ENCODE measurements at places on chromosomes 6 and 20.

DNA sequence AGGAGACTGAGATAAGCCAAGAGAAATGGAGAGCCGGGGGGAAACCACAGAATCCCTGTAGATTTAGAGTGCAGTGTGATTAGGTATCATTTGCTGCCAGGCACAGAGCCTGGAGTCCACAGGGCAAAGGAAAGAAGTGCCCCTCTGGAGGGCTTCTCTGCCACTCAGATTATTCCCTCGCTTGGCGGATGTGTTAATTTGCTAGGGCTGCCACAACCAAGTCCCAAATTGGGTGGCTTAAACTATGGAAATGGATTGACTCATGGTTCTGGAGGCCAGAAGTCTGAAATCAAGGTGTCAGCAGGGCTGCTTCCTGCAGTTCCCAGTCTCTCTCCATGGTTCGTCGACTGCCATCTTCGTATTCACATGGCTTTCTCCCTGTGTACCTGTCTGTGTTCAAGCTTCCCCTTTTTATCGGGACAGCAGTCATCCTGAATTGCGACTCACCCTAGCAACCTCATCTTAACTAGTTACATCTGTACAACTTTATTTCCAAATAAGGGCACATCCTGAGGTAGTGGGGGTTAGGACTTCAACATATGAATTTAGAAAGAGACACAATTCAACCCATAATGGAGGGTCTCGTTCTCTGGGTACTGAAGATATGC is 122.2 kb downstream of the ANKRD60 start:
- no peak for DNase-seq

DNA sequence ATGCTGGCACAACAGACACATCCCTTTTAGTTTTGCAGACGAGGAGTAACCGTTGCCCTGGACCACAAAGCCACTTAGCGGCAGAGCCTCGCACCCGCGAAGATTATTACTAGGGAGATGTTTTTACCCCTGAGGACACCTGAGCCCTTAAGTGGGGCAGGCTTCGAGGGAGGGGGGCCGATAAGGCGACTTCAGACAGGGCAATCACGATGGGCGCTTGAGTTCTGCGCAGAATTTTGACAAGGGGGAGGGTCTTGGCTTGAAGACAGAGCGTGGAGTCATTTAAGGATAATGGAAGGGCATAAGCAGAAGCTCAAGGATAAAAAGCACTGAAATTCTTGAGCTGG is 650 bp upstream of the TTK start:
- no peak for DNase-seq

- no peak for DNase-seq
Measured at GRCh38 chr20:37457921-37458320, 63.1 kb upstream of the NNAT start.

DNA sequence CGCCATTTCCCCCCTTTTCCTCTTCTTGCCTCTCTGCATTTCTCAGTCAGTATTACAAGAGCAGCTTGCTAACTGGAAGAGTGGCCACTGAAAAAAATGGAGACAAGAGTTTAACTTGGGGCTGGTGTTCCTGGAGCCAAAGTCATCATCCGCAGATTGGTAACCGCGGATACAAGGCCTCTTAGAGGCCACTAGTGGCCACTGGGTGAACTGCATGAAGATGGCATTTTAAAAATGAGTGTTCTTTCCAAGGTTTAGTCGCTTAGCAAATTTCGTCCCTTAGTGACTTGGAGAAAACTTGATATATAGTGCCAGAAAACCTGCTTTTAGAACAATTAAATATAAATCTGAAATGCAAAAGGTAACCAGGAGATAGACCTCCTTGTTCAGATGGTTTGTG is 4.8 kb downstream of the F13A1 start:
- no peak for DNase-seq

- peak; percentile 47 for DNase-seq
Measured at GRCh38 chr6:30101444-30102413, 11.2 kb downstream of the TRIM31 start.

All from activated CD8-positive, alpha-beta memory T cell treated with anti-CD3 and anti-CD28 coated beads for 48 hours (primary cell).